Esophagus squamous epithelium (tissue), 5 donors: ENCODE measurements at places on chromosomes 6 and 20.

GRCh38 chr20:62305765-62306413, 3.1 kb downstream of the ADRM1 start:
- no peak for DNase-seq

DNA sequence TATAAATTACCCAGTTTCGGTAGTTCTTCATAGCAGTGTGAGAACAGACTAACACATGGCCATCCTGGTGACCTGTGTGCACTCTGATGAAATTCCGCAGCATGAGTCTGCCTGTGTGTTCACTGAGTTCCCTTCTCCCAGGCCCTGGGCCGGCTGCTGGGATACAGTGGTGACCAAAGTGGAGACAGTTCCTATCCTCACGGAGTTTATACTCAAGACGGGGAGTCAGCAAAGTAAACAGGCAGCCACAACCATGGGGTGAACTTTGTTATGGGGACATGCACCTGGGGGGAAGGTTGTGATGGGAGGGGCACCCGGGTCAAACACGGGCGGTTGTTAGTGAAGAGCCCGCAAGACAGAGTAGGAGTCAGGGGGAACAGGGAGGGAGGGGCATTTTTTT, 202.0 kb downstream of the CDH4 start:
- DNase-seq, result no peak

GRCh38 chr20:20411836-20412235, 43.9 kb downstream of the INSM1 start:
- DNase-seq, result no peak

GRCh38 chr6:148140772-148141557, 201.7 kb upstream of the SASH1 start:
- no peak for DNase-seq

DNA sequence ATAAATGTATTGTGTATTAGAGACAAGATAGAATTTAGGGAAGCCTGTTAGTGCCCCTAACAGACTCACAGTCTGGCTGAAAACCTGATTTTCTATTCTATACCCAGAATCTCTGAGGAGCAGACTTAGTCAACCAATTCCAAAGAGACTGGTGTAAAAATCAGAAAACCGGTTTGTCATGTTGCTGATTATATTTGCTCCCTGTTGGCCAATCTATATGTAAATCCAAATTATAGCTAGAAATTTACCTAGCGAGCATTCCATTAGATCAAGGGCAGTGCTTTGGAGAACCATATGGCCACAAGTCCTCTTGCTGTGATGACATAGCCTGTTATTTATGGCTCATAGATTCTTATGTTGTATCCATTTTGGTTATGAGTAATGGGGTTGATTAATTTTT, 4.8 kb downstream of the NFYA start:
- DNase-seq, result no peak

DNA sequence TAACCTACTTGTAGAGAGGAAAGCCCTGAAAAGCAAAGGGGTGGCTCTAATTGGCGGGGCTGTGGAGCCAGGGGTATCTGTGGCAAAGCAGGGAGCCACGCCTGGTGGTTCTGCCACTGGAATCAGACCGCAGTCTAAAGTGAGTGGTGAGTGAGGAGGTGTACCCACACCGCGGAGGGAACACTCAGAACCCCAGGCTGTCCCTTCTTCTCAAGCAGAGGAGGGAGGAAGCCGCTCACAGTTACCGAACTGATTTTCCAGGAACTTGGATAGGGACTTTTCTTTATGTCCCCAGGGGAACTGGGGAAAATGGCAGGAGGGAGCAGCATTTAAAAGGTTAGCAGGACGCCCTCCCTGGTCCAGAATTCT, 287.2 kb downstream of the TAF4 start:
- no peak for DNase-seq

- no peak for DNase-seq
These were observed 30.4 kb upstream of the PI16 start for GRCh38 chr6:36924131-36924530.

GRCh38 chr6:79042799-79043126, 35.3 kb downstream of the PHIP start:
- no peak for DNase-seq

GRCh38 chr6:29927275-29927569, 15.1 kb upstream of the HLA-A start:
- no peak for DNase-seq

DNA sequence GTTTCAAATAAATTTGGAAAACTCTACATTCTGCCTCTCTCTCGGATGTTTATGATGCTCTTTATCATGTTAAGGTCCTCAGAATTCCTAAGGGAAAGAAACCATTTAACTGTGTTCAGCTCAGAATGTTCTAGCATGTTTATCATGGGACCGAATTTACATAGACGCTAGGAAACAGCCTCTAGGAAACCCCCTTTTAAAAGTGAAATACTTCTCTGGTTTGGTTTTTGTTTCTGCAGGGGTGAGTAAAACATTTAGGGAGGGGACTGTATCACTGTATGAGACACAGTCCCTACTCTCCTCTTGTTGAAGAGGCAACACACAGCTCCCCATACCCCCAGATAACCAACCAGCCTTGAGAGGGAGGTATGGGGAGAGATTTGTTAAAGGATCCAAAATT, 267.6 kb upstream of the SUPT3H start:
- no peak for DNase-seq

GRCh38 chr6:52420668-52421358, 671 bp downstream of the EFHC1 start:
- DNase-seq, result no peak

DNA sequence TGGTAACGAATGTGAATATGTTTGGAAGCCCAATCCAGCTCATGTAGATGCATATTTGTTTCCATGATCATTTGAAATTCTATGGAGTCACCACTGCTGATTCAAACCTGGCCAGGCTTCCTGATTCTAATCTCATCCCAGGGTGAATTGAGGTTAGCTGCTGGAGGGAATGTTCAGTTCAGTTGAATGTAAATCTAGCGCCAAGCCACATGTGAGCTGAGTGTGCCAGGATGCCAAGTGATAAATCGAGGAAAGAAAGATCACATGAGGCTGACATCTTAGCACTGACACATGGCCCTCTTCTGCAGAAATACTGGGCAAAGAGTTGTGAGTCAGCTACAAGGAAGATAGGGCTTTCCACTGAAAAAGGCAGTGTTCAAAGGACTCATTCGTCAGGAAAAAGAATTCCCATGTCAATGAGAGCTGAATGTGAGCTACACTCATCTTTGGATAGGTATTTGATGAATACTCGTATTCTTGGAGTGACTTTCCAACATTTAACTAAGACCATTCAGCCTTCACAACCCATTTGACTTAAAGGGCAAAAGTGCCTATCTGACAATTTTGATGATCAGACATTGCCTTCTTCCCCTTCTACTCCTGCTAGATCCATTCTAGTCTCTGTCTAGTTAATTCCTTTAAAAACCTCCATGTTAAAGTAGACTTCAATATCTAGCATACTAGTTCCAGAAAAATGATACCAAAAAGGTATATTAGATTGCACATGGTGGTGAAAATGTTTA, 172.1 kb downstream of the MTFR2 start:
- DNase-seq, result no peak

DNA sequence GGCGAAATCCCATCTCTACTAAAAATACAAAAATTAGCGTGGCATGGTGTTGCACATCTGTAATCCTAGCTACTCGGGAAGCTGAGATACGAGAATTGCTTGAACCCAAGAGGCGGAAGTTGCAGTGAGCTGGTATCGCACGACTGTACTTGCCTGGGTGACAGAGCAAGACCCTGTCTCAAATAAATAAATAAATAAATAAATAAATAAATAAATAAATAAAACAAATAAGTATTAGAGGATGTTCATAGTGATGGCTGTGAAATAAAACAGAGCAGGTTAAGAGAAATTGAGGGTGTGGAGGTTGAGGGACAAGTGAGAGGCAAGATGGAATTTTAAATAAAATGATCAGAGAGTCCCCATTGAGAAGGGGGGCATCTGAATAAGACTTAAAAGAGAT, 124.7 kb upstream of the DST start:
- DNase-seq, result no peak

DNA sequence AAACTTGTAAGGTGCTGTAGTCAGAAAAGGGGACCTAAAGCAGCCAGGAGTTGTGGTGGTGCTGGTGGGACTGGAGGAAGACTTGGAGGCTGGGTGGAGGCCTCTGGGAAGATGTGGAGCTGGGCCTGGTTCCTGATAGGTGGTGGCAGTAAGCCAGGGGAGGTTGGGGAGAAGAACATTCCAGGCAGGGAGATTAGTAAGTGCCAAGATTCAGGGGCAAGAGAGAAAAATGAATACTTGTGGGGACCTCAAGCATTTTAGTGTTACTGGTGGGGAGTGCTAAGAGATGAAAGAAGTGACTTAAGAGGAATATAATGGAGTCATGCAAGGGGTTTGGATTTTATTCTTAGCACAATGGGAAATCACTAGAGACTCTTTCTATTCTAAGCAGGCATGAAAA, 79.0 kb upstream of the B3GAT2 start:
- no peak for DNase-seq

DNA sequence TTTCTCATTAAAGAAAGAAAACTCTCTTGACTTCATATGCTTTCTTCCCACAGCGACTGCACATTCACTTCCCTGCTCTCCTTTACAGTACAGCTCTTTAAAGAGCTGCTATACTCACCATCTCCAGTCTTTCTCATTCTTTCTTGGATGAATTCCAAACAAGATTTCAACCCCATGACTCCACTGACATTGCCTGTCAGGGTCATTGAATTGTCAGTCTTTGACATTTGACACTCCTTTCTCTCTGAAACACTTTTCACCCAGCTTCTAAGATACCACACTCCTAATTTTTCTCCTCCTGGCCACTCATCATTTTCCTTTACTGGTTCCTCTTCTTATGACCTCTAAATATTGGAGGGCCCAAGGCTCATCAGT, 811 bp upstream of the ARMH2 start:
- DNase-seq, result no peak

DNA sequence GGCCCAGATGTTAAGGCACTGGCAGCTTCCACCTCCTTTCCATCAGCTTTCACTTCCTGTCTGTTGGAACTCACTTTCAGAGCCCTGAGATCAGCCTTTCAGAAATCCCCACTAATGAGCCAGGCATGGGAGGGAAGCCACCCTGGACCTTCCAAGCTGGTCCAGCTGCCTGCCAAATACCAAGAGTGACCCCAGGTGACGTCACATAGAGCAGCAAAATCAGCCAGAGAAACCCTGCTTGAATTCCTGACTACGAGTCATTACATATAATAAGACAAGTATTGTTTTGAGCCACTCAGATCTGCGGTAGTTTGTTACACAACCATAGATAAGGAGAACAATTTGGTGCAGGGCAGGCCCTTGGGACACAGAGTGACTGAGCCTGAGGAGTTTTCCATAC, 556.0 kb upstream of the JAG1 start:
- no peak for DNase-seq

DNA sequence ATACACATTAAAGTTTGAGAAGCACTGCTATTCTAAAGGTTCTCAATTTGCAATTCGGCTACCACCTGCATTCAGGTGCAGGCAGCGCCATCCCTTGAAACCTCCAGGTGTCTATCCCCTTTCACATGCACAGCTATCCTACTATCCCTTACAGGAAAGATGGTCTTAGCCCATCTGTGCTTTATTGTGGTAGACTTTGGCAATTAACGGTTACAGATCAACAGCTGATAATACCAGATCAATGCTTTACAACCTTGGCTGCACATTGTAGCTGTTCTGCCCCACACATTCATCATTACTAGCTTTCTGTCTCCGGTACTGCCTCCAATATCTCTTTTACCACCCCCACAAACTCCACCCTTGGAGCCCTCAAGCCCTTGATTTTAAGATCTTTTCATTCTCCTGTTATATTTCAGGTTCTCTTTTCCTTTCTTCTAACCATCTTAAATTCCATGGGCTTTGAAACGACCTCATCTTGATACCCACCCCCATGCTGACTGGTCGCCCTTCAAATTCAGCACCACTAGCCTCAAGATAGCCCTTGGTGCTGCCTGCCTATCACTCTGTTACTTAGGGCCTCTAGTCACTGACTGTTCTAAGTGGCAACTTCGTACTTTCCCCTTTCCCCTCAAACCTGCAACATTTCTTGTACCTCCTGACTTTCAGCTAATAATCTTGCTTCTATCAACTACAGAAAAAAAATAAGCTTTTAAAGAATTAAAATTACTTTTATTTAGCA, 50.8 kb downstream of the SPTLC3 start:
- DNase-seq, result no peak

DNA sequence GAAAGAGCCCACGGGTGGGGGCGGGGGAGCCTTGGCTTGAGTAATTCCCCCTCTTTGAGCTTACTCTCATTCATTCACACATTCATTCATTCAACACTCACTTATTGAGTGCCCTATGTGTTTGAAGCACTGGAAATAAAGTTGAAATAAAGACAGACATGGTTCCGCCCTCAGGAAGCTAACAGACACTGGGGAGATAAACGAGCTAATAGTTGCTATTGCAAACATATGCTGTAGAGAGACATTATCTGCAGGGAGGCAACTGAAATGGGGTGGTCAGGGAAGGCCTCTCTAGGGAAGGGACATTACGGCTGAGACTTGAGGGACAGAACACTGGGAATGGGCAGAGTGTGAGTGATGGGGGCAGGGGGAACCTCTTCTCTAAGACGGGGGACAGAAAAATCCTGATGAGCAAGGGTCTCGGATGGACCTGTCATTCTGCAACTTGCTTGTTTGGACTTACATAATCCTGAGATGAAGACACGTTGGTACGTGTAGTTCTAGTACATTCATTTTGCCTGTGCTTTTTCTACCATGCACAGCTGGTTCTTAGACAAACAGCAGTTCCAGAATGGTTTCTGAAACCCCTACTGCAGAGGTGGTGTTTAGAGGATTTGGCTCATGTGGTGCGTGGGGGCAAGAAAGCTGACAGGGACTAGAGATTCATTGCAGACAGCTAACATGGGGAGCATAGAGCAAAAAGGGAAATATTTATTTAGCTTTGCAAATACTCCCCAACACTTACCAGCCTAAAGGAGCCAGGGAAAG, 71.1 kb upstream of the BLCAP start:
- DNase-seq, result no peak

DNA sequence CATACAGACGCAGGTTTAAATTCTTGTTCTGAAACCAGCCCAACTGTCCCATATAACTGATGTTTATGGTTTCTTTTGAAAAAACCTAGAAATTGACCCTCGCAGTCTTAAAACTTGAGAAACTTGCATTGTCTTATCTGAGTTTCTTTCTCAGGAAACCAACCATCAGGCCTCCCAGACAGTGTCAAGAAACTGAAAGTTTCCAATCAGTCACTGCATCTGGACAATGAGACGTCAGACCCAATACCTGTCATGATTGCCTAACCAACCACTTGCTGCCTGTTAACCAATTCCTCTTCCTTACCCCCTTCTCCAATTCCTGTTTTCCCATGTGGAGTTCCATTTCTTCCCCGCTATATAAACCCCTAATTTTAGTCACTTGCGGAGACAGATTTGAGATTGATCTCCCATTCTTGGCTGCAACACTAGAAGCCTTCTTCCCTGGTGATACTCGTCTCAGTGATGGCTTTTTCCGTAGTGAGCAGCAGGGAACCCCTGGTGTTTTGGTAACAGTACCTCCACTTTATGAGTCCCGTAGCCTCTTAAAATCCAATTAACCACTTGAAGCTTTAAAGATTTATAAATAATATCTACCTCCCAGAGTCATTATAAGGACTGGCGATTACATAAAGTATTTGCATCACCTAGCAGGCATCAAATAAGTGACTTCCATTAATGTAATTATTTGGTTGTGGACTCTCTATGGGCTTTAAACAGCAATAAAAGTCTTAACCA, 49.3 kb downstream of the GPR63 start:
- DNase-seq, result no peak

GRCh38 chr6:5172897-5173474, 87.8 kb downstream of the LYRM4 start:
- DNase-seq, result no peak

- no peak for DNase-seq
These were observed 81.8 kb downstream of the LCA5 start for GRCh38 chr6:79455446-79455845.
